Fibroblast of upper back skin (primary cell): ENCODE measurements at places on chromosomes 16 and 17.

GRCh38 chr17:16919663-16920627 is 52.0 kb downstream of the TNFRSF13B start:
- no peak for DNase-seq

DNA sequence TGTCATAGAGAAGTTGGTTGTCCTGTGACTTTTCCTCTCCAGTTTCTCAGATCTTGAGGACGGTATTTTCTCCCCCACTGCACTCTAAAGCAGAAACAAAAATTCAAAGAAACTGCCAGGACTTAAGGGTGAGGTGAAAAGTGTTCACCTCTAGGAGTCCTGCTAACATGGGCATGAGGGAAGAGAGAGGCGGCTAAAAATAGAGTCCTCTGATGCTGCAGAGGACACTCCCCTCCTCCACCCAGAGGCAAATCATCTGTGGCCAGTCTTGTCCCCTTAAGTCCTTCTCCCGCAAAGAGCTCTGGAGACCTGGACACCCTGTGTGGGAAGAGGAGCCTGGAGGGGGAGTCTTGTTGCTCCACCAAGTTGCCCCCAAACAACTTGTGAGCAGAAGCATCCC is 4.7 kb upstream of the DDX19A start:
- no peak for DNase-seq

DNA sequence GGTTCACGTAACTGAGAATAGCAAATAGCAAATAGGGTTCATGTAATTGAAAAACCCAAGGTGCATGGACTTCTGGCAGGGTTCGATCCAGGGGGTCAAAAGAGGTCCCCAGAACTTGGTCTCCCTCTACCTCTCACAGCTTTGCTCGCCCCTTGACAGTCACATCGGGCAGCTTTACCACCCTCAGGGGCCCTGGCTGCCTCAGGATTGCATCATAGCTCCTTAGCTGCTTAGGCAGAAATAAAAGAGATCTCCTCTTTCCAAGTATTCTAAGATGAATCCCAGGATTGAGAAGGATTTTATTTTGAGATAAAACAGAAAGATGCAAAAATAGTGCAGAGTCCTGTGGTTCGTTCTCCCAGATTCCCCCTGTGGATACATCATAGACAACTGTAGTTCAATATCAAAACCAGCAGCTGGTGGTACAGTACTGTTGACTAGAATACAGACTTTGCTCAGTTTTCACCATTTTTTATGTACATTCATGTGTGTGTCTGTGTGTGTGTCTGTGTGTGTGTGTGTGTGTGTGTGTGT is 12.8 kb downstream of the ADGRG3 start:
- DNase-seq = no peak

- no peak for DNase-seq
Measured at GRCh38 chr17:79593636-79594035, 17.2 kb downstream of the RBFOX3 start.

DNA sequence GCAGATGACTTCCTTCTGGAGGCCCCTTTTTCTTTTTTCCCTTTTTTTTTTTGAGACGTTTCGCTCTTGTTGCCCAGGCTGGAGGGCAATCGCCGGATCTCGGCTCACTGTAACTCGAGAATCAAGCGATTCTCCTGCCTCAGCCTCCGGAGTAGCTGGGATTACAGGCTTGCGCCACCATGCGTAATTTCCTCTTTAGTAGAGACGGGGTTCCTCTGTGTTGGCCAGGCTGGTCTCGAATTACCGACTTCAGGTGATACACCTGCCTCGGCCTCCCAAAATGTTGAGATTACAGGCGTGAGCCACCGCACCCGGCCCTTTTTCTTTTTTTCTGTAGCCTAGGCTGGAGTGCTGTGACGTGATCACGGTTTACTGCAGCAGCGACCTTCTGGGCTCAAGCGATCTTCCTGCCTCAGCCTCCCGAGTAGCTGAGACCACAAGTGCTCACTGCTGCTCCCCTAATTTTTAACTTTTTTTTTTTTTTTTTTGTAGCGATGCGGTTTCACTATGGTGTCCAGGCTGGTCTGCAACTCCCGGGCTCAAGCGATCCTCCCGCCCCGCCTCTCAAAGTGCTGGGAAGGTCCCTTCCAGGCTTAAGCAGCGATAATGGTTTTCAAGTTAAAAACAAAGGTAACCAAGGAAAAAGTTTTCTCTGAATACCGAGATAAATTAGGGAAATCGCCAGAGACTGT is 956 bp upstream of the IST1 start:
- DNase-seq = peak; percentile 50

- DNase-seq = no peak
Measured at GRCh38 chr17:81271226-81271625, 23.9 kb downstream of the SLC38A10 start.

GRCh38 chr17:38653230-38653629 is 21.5 kb downstream of the EPOP start:
- no peak for DNase-seq

DNA sequence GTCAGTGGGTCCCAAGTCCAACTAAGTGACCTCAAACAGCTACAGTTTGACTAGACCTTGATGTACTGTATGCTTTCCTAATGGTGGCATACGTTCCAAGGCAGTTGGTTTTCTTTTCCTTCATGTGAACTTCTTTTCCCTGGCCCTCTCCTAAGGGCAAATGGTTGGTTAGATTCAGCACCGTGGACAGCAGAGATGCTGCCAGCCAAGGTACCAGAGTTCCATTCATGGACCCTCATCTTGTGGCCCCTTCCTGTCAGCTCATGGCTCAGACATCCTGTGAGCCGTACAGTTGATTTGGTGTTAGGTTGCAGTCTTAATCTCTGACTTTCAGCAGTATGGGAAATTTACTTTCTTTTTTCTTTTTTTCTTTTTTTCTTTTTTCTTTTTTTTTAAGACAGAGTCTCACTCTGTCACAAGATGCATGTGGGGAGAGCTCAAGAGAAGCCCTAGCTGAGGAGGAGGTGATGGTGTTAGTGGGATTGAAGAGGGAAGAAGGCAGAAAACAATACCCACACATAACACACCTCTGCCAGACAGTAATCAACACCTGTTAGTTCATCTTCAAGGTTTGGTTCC is 122.4 kb downstream of the USP31 start:
- peak; percentile 12 for DNase-seq

- DNase-seq = peak; percentile 67
Measured at GRCh38 chr17:76547183-76547641, 7.4 kb downstream of the PRCD start.

DNA sequence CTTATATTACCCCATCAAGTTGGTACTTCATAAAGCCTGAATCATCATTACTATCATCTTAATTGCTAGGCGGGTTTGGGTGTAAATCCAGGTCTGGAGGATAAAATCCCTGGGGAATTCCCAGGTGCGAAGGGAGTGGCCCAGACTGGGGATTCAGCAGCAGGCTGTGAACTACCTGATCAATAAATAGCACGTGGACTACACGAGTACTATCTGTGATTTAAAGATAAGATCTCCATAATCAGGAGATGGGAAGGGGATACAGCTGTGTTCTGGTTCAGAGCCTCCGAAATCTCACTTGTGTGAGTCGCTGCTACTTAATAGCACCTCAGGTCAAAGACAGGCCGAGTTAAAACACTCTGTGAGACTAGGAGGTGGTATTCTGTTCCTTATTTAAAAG is 512.6 kb upstream of the ZFHX3 start:
- DNase-seq = no peak

- peak; percentile 97 for DNase-seq
Measured at GRCh38 chr16:22374311-22375116, at the start of gene CDR2. Gene CDR2 (minus strand): TSS chr16:22374619. CDS start chr16:22374309, 310 bp downstream.

DNA sequence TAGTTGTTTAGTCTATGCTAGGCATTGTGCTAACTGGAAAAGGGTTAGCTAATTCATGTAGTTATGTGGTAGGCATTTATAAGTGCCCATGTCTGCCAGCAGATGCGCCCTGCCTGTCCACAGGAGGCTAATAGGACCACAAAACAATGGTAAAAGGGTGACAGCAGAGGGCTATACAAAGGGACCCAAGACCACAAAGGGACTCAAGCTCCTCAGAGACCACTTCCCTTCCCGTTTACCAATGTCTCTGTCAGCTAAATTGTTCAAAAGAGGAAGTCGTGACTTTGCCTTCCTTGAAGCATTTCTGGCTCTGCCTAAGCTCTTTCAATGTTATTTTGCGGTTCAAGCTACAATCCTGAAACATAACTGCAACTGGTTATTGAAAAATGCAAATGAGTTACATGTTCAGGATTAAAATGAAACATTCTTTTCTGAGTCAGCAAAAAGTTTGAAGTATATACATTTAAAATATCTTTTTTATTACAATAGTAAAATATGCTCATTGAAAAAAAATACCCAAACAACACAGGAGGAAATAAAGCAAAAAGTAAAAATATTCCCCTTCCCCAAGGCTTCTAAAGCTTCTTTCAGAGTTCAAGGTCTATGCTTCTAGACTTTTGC is 149.2 kb downstream of the MAF start:
- no peak for DNase-seq

GRCh38 chr17:29595943-29596774 is 3.2 kb downstream of the ANKRD13B start:
- DNase-seq = no peak

DNA sequence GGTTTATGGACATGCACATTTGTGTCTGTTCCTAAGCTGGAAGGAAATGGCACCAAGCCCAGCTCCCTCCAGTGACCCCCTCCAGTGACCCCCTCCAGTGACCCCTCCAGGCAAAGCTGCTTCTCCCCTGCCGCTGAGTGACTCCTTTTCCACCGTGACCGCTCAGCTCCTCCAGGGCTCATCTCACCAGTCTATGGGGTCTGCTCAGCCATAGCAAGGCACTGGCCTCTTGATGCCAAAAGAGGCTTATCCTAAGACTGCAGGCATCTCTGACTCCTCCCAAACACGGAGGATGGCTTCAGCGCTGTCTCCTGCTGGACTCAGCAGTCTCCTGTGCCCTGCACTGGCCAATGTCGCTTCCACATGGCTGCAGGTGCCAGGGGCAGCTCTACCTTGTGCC is 35.3 kb downstream of the FA2H start:
- DNase-seq = no peak

DNA sequence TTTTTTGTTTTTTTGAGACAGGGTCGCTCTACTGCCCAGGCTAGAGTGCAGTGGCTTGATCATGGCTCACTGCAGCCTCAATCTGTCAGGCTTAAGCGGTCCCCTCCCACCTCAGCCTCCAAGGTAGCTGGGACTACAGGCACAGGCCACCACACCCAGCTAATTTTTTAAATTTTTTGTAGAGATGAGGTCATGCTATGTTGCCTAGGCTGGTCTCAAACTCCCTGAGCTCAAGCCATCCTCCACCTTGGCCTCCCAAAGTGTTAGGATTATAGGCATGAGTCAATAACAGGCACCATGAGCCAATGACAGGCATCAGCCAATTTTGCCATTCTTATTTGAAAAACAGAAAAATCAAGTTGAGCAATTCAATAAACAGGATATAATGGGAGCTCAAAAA is 125.0 kb downstream of the SPAG9 start:
- DNase-seq = no peak

DNA sequence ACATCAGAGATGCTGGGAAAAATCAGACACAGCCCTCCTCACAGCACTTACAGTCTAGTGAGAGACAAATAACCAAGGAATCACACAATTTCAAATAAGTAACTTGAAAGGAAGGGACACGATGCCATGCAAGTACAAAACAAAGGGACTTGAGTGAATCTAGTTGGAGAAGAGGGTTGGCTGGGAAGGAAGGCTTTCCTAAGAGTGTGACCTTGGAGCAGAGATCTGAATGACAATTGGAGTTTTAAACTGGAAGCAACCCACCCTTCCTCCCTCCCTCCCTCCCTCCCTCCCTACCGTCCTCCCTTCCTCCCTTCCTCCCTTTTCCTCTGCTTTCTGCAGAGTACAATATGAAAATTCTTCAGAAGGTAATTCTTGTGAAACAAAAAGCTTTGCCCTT is 31.1 kb downstream of the ADAMTS18 start:
- no peak for DNase-seq

GRCh38 chr17:39738983-39739884 is 1.5 kb downstream of the GRB7 start:
- DNase-seq = peak; percentile 39

DNA sequence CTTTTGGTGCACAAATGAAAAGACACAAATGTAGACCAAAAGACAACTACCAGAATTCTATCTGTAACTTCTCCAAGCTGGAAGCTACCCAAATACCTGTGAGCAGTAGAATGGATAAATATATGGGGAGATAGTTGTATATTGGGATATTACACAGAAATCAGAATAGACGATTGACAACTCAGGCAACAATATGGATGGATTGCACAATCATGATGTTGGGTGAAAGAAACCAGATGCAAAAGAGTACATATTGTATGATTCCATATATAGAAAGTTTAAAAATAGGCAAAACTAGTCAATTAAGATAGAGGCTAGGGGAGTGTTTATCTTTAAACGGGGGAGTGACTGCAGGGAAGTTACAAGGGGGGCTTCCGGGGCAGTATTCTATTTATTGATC is 77.5 kb upstream of the NKD1 start:
- no peak for DNase-seq

GRCh38 chr17:43463241-43463640 is 20.5 kb upstream of the DHX8 start:
- DNase-seq = no peak

GRCh38 chr16:81634380-81635062 is 144.6 kb upstream of the PLCG2 start:
- no peak for DNase-seq

- no peak for DNase-seq
Measured at GRCh38 chr17:20999044-20999573, 43.7 kb downstream of the USP22 start.

DNA sequence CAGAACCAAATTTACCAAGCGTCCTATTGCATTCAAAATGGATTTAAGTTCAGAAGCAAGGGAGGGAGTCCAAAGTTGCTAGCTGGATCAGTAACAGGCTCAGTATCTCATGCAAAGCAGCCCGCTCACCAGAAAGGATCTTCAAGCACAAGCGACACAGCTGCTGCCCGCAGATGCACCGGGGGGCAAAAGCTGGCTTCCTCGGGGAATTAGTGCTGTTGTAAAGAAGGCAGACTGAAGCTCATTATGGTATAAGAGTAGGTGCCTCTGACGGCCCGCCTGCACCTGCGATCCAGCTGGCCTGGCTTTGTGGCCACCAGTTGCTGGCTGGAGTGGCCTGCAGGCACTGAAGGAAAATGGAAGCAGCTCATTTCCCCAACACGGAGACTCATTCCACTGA is 128.4 kb upstream of the RCVRN start:
- DNase-seq = no peak

GRCh38 chr16:3716831-3717234 is 491 bp downstream of the TRAP1 start:
- no peak for DNase-seq

GRCh38 chr16:19618876-19619275 is 63.4 kb downstream of the VPS35L start:
- no peak for DNase-seq

- no peak for DNase-seq
Measured at GRCh38 chr17:18241229-18241871, 15.9 kb downstream of the LLGL1 start.

DNA sequence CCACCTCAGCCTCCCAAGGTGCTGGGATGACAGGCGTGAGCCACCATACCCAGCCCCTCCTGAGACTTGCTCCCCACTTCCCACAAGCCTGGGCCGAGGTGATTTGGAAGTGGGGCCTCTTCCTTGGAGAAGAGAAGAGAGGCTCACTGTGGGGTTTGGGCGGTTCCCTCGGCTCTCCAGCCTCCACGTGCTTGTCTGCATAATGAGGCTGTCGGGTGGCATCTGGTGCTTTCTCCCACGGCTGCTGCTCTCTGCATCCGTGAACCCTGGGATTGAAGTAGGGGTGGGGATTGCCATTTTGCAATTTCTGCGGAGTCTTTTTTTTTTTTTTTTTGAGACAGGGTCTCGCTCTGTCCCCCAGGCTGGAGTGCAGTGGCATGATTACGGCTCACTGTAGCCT is 101.4 kb downstream of the RAP1GAP2 start:
- no peak for DNase-seq

GRCh38 chr17:8913091-8913490 is 45.6 kb upstream of the PIK3R6 start:
- no peak for DNase-seq

GRCh38 chr16:4160658-4161430 is 44.6 kb upstream of the ADCY9 start:
- no peak for DNase-seq
